Smooth muscle cell of the coronary artery (primary cell): ENCODE measurements at places on chromosomes 2 and 18. TPM values are rescaled to one million over a fixed set of nuclear protein-coding genes. Genes with fewer than 3 reads are reported as not detected.

The FBXO41 gene
- 0.23 and 0.70 TPM in 2 replicates for total RNA-seq

The ANKRD12 gene
- total RNA-seq, result 18.2 and 99.3 TPM in 2 replicates

The TDRD15 gene
- total RNA-seq, result not detected in 2 replicates

The LRRTM4 gene
- total RNA-seq, result not detected in 2 replicates

The DCAF17 gene
- 10.6 and 17.5 TPM in 2 replicates for total RNA-seq

The CNOT11 gene
- total RNA-seq, result 9.6 and 12.1 TPM in 2 replicates
